Hindlimb muscle (tissue), 1 donor: ENCODE measurements at places on chromosomes 7 and 10.

- no peak for DNase-seq
Observed at GRCh38 chr7:90488220-90488619, 18.8 kb downstream of the PTTG1IP2 start.

DNA sequence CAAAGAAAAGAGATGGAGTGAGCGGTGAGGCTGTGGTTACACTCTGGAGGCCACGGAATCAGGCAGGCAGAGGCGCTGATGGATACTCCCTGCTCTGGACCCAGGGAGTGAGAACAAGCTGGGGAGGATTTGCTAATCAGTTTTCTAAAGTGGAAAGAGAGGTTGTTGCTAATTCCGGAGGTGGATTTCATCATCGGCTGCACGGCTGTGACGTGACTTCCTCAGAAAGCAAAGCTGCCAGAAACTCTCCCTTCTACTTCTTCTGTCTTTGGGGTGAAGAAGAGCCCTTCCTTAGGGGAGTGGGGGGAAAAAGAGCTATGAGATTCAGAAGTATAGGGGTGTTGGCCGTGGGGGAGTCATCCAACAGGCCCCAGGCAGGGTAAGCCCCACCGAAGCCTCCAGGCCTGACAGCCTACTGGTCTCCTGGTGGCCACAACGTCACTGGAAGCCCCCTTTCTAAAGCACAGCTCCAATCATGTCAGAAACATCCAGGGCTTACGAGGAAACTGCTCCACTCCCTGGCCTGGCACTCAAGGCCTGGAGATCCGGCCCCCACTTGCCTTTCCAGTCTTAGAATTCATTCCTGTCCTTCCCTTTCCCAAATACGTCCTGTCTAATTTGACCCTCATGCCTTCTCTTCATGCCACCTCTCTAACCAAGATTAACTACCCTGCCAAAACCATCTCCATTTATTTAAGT, 114.5 kb downstream of the HIP1 start:
- DNase-seq, result peak; percentile 31

- DNase-seq, result no peak
Observed at GRCh38 chr7:158649279-158649678, 55.3 kb downstream of the NCAPG2 start.

- DNase-seq, result peak; percentile 23
Observed at GRCh38 chr10:48894911-48895802, 44.5 kb downstream of the LRRC18 start.

- DNase-seq, result peak; percentile 73
Observed at GRCh38 chr10:36051500-36051991, 409.4 kb upstream of the FZD8 start.

DNA sequence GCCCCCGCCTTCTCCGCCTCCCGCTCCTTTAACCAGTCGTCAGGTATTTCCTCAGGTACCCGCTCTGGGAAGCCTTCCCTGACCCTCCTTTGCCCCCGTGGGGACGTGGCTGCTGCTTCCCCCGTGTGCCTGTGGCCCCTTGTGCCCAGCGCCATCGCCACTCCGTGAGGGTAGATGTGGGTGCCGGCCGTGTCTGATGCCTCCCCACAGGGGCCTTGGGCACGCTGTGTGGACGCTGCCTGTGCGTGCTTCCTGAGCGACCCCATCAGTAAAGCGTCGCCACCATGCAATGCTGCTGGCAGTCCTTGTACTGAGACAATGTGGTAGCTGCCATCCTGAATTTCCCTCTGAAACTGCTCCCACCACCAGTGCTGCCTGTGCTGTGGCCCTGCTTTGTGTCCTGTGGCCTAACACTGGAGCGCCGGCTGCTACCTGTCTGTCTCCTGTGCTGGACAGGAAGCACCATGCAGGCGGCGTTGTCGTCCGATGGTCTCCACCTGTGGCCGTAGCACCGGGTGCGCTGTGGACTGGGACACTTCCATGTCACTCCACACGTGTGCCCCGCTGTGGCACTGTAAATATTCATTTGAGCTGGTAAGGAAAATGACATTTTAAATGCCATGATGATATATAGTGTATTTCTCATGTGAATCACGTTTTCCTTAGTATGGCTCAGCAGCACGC, 213.8 kb downstream of the MGMT start:
- no peak for DNase-seq

DNA sequence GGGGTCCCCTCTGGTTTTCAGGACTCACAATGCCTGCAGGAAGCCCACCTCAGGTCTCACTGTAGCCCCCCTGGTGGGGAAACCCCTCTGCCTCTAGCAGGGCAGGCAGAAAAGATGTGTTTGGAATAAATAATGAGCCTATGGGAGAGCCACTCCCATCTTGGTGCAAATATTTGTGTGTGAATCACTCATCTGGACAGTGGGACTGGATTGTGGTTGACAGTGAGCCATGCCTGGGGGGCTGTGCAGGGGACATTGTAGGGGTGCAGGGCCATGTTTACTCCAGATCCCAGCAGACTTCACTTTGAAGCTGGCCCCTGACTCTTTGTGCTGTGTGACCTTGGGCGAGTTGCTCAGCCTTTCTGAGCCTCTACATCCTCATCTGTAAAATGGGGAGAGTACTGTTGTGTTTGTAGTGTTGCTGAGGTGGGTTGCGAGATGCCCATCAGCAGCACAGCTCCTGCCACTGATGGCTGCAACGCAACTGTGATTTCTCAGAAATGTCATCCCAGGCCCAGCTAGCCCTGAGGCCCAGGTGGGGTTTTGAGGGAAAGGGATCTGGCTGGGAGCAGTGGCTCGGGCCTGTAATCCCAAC, 20.7 kb downstream of the GTF2IRD1 start:
- DNase-seq, result no peak

GRCh38 chr7:133036289-133036688, 45.6 kb downstream of the CHCHD3 start:
- no peak for DNase-seq

- DNase-seq, result no peak
Observed at GRCh38 chr10:121362026-121362425, 236.2 kb downstream of the FGFR2 start.

GRCh38 chr7:29288181-29289091, 93.9 kb downstream of the CHN2 start:
- DNase-seq, result no peak

GRCh38 chr10:108411206-108411605, 1246.7 kb upstream of the SORCS1 start:
- DNase-seq, result no peak
